Globus pallidus (tissue), 1 donor: ENCODE measurements at places on chromosomes 7 and 10.

DNA sequence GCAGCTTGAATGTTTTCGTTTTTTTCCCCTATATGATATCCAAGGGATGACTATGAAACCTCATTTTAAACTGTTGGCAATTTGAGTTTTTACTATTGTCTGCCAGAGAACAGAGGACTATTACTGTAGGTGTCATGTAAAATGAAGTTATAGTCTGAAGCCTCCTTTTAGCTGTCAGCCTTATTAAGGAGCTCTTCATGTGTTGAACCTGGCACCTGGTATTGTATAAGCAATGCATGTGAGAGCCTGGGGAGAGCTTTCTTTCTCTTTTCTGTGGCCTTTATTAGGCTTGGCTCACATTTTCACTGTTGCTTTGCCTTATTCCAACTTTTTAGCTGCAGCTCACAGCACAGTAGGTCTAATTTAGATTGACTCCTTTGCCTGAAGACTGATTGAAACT, 119.1 kb upstream of the FOXP2 start:
- DNase-seq, result no peak

GRCh38 chr7:46396481-46396880, 475.4 kb upstream of the IGFBP3 start:
- no peak for DNase-seq

- DNase-seq, result no peak
These were observed 107.5 kb upstream of the ARID5B start for GRCh38 chr10:61793760-61794703.

DNA sequence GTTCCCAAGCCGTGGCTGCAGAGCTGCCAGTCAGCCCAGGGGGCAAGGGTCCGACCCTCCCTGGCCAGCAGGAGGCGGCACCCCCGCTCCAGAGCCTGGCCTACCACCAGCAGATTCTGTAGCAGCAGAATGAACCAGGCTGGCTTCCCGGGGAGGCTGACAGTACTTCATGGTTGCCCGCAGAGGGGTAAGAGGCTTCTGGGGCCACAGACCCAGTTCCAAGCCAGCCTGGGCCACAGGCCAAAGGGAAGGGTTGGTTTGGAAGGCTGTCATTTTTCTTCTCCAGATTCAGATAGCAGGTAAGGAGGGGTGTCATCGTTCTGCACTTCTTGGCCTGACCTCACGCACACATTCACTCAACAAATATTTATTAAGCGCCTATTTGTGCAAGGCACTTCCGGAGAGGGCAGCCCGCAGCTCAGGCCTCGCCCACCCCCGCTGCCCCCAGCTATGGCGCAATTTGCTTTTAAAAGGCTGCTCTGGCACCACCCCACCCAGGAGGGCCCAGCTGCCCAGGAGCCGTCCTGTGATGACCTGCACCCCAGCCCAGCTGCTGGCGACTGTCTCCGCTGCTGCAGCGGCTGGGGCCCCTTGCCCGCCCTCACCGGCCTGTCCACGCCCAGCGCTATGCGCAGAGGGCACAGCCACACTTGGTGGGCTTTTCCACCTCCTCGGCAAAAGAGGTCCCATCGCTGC, 168.5 kb downstream of the LCOR start:
- DNase-seq, result no peak

DNA sequence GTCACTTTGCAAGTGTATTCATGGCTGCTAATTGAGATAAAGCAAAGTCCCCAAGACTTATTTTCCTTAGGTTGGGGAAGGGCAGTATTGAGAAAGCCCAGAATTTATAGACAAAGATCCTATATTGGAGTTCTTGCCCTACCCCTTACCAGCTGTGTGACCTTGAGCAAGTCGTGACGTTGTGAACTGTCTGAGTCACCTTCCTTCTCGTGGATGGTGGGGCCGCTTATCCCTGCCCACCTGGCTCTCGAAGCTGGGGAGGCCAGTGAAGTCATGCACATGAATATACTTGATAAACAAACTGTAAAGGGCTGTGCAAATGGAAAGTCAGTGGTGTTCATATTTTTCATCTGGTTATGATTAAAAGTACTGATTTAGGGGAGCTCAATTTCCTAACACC, 127.4 kb downstream of the TACC2 start:
- no peak for DNase-seq

- DNase-seq, result no peak
These were observed 124.5 kb downstream of the AOAH start for GRCh38 chr7:36599645-36600313.

GRCh38 chr10:91208642-91209041, 11.8 kb upstream of the PCGF5 start:
- no peak for DNase-seq

DNA sequence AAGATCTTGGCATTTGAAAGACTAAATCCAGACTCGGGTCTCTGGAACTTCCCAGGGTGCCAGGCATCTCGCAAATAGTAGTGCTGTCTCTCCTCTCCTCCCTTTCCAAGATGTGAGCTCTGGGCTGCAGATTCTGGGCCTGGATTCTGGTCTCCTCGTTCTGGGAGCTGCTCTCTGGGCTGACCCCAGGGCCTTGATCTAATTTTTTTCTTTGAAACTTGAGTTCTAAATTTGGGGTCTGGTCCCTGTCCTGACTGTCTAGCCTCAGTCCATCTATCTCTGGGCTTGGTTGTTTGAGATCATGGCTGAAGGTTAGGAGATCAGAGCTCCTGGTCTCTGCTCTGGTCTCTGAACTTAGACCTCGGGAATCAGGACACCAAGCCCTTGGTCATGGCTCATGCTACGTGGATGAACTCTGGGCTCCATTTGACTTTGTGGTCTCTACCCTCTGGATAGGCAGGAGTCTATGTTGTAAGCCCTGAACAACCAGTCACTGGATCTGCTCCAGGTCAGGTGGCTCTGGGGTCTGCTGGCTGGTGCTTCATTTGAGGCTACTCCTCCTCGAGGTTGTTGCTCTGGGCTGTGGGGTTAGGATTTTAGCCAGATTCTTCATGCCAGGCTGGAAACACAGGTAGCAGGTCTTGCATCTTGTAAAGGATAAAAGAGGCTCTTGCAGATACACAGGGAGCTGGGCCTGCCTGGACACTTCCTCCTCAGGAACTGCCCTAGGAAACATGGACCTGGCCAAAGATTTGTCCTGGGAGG, 8.0 kb upstream of the MBL2 start:
- no peak for DNase-seq

- DNase-seq, result no peak
These were observed 81.1 kb downstream of the PLPP4 start for GRCh38 chr10:120538091-120538490.

DNA sequence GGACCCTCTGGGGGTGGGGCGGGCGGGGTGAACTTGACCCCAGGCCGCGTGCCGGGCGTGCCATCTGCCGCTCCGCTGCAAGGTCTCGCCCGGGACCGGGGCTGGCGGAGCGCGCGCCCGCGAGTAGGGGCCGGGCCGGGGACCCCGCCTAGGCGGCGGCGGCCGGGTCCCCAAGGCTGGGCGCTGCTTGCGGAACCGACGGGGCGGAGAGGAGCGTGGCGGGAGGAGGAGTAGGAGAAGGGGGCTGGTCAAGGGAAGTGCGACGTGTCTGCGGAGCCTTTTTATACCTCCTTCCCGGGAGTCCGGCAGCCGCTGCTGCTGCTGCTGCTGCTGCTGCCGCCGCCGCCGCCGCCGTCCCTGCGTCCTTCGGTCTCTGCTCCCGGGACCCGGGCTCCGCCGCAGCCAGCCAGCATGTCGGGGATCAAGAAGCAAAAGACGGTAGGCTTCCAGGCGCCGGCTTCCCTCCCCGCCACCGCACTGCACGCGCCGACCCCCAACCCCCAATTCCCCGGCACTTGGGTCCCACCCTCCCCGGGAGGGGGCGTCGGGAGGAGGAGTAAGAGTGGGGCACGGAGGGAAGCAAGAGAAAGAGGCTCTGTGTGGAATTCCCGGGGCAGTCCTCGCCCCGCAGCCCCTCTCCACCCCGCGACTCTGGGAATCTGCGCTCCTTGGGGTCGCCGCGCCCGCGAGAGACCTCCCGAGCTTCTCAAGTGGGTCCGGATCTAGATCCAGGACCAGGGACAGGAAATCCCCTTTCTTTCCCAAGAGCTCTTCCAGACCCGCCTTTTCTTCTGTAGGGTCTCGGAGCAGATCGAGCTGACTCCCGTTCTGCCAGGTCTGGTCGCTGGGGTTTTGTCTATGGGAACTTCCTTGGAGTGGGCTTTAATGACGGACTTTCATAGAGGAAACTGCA, at the start of gene PAPSS2:
Gene PAPSS2 (plus strand): TSS at position 308 of the 913 bp plus-strand sequence. CDS start 104 bp downstream, at position 412.
- DNase-seq, result no peak

GRCh38 chr10:13053794-13054462, 46.0 kb upstream of the OPTN start:
- DNase-seq, result no peak

DNA sequence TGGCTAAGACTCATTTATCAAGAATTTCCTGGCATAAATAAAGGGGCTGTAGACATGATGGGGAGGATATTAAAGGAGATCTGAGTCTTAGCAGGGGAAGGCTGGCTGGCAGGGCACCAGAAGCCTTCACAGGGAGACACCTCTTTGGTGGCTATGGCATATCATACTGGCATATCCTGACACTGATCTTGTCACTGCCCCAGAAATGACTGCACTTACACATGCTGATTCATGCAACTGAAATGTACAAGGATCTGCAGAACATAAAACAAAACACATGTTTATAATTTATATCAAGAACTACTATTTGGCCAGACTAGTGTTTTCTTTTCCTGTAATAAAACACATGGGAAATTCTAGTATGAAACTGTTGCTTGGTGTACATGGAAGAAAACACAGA, 5.5 kb upstream of the LIPN start:
- DNase-seq, result no peak

DNA sequence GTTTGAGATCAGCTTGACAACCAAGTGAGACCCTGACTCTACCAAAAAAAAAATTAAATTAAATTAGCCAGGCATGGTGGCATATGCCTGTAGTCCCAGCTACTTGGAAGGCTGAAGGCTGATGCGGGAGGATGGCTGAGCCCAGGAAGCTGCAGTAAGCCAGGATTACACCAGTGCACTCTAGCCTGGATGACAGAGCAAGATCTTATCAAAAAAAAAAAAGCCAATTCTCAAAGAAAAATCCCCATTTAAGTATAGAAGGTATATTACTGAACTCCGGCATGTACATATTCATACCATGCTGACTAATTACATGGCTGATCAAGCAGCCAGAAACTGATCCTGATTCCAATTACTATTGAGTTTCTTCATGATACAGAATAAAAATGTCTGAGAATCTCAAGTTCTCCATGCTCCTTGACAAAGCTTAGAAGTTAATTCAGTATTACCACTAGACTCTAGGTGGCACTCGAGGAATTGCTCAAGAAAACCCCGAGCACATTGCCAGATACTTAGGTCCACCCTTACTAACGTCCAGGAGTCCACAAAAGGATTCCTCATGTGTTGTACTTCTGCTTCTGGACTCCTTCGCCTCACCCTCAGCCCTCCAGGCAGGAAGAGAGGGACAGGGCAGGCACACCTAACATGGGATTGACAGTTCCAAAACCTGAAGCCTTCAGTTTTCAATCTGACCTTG, 148.9 kb downstream of the PARD3 start:
- DNase-seq, result peak; percentile 42

GRCh38 chr7:48537561-48537960, 366.3 kb downstream of the ABCA13 start:
- no peak for DNase-seq

GRCh38 chr10:6140141-6140841, 51.5 kb downstream of the RBM17 start:
- no peak for DNase-seq

DNA sequence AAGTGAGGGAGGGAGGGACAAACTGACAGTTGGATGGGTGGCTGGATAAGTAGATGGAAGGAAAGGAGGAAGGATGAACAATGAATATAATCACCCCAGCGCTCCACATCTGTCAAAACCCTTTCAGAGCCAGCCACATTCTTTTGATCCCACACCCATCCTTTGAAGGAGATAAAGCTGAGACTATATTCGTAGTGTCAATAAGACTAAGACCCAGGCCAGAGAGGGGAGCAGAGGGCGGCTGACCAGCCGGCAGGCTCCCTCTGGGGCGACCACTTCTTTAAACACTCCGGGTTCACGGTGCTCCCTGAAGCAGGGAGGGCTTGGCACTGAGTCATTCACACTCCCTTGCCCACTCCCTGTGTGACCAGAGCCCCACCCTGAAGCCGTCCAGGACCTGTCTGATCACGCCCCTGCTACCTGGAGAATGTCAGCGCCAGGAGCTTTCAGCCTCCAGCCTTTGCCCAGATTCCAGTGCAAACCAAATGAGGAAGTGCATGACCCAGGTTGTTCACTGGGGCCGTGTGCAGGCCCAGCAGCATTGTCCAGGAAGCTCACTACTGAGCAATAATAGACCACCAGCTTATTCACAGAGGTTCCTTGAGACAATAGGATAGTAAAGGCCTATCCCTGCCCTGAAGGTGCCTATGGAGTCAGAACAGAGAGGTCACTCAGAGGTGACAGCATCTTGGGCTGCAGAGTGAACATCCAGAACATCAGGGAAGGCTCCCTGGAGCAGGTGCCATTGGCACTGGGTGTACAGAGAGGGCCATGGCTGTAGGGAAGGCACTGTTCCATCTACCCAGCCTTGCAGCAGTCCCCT, 34.4 kb downstream of the UNC5B start:
- no peak for DNase-seq

- no peak for DNase-seq
These were observed 24.7 kb downstream of the EXOC6 start for GRCh38 chr10:92873029-92873428.

- DNase-seq, result no peak
These were observed 304.3 kb downstream of the THSD7A start for GRCh38 chr7:11527707-11528106.

GRCh38 chr10:125160856-125161706, 718 bp upstream of the CTBP2 start:
- DNase-seq, result peak; percentile 67

DNA sequence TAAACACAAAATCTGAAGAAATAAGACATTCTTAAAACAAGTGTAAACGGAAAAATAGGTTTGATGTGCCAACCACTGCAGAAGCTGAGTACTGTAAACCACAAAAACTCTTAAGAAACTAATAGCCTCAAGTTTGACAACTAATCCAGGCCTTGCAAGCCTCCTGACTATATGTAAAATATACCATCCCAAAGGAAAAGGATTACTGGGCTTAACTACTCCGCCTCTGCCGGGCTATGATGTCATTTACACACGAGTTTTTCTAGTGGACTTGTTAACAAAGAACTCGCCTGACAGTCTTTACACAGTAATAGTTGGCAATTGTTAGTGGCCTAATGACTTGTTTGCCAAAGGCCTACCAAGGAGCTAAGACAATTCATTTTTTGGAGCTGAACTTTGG, 2.1 kb downstream of the KIF5B start:
- peak; percentile 83 for DNase-seq
